ENCODE measurements at places on chromosomes 6 and 20.

- no peak overlapping the region for H3K4me3 ChIP-seq
- no peak for DNase-seq
- no peak overlapping the region for H3K27ac ChIP-seq
- no peaks in the 10 kb centered on the region for H3K4me1 ChIP-seq
- H3K27me3 ChIP-seq: no peaks in the 10 kb centered on the region
Observed at GRCh38 chr6:160667639-160668481, 3.8 kb upstream of the LPA start.

DNA sequence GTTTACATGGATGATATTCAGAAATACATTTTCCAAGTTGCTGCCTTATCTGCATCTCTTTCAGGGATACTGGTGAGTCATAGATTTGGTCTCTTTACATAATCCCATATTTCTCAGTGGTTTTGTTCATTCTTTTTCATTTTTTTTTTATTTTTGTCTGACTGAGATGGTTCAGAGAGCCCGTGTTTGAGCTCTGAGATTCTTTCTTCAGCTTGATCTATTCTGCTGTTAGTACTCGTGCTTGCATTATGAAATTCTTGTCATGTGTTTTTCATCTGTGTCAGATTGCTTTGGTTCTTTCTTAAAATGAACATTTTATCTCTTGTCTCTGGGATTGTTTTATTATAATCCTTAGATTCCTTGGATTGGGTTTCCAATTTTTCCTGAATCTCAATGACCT lies 317.3 kb downstream of the DOK5 start:
- H3K36me3 ChIP-seq: no peaks in the 10 kb centered on the region
- DNase-seq: no peak
- no peaks in the 10 kb centered on the region for H3K4me1 ChIP-seq
- H3K27ac ChIP-seq: no peak overlapping the region
- no peaks in the 10 kb centered on the region for H3K27me3 ChIP-seq

DNA sequence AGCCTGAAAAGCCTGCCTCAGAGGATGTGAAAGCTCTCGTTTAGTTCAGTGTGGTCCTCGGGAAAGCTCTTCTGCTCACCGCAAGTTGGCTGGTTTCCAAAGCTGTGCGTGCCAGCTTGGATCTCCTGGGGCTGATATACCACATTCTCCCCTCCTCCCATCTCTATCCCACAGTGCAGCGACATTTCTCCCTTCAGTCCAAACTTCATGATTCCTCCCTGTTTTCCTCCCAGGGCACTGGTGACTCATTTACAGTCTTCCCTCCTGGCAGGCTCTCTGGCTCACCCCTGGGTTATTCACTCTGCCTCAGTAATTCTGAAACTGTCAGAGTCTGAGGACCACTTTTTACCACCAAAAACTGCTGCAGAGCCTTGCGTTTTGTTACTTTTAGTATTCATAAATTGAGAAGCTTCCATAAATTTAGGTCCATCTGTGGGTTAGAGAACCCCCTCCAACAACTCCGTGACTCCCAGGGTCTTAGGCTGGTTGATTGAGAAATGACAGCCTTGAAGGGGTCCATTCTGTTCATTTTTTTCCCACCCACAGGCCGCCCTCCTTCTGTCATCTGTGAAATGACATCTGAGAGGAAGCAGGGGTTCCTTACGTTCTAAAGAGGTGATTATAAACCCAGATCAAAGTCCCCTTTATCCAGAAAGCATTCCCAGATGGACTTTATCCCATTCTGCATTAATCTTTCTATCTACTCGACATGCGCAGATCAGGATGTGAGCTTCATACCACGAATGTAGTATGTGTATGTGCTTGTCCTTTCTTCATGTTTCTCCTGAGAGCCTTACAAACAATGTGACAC lies 6.1 kb downstream of the TRIM10 start:
- no peak for DNase-seq
- no peaks in the 10 kb centered on the region for H3K27me3 ChIP-seq
- H3K27ac ChIP-seq: no peak overlapping the region
- no peak overlapping the region for H3K4me3 ChIP-seq
- H3K4me1 ChIP-seq: peaks cover 10% of the 10 kb centered on the region

GRCh38 chr6:13741365-13741764 lies 29.7 kb upstream of the RANBP9 start:
- H3K4me3 ChIP-seq: no peak overlapping the region
- no peaks in the 10 kb centered on the region for H3K4me1 ChIP-seq
- DNase-seq: no peak

DNA sequence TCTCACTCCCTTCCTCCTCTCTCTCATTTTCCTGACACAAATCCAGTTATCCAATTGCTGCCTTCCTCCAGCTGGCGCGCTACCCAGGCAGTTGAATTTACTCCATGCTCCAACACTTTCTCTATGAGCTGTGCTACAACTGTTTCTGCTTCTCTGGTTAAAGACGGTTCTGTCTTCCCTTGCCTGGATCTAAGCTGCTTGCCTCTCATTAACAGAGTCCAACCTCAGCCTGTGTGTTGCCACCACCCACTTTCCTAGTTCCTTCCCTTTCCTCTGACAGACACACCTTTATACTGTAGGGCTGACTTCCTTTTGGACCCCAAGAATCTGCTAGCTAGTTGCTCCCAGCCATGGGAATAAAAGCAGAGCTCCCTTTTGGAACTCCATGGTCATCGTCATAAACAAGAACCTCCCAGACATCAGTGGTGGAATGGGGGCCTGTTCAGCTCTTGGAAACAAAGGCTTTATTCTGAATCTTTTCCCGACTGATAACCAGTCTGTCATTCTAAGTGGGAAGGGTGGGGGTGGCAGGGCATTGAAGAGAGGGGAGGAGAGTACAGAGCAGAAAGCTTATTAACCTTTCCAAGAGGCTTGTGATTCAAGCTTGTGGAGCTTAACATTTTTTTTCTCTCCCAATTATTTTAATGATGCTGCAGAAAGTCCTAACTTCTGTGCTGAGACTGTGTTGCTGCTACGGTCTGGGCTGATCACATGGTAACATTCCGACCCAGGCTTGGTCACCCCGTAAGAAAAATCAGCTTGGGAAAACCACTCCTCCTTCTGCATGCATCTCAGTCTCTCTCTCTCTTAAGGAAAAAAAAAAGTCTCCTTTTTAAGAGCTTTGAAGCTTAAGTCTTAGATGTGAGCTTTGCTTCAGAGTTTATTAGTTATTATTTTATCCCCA lies 31.3 kb upstream of the BMP2 start:
- H3K27ac ChIP-seq: peak overlapping the region; percentile 51
- H3K27me3 ChIP-seq: no peaks in the 10 kb centered on the region
- no peak for DNase-seq
- H3K4me3 ChIP-seq: no peak overlapping the region
- peaks cover 13% of the 10 kb centered on the region for H3K4me1 ChIP-seq

GRCh38 chr6:170369403-170369802 lies 62.8 kb downstream of the FAM120B start:
- H3K4me3 ChIP-seq: no peak overlapping the region
- no peak for DNase-seq
- peaks cover 22% of the 10 kb centered on the region for H3K36me3 ChIP-seq
- peaks cover 23% of the 10 kb centered on the region for H3K4me1 ChIP-seq
- no peaks in the 10 kb centered on the region for H3K27me3 ChIP-seq

DNA sequence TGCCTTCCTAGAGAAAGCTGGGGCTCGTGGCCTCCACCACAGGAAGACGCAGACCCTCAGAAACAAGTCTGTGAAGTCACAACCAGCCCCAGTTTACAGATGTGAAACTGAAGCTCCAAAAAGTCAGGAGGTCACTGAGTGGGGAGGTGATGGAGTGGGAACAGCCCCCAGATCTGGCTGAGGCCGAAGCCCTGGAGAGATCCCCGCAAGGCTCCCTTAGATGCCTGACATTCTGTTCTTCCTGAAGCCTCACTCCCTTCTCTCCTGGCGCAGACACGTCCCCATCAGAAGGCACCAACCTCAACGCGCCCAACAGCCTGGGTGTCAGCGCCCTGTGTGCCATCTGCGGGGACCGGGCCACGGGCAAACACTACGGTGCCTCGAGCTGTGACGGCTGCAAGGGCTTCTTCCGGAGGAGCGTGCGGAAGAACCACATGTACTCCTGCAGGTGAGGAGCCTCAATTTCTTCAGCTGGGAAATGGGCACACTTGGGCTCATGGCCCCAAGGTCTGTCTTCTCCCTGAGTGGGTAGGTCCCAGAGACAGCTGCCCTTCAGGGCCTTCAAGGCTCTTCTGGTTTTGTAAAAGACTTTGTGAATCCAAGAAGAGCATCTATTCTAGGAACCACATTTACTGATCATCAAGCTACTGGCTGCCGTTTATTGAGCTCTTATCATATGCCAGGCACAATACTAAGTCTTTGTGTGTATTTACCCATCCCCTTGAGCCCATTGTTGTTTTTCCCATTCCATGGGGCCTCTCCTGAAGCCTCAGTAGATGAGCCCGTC lies 50.5 kb downstream of the HNF4A start:
- H3K36me3 ChIP-seq: no peaks in the 10 kb centered on the region
- no peak for DNase-seq
- no peak overlapping the region for H3K27ac ChIP-seq
- H3K4me3 ChIP-seq: no peak overlapping the region

GRCh38 chr6:121691126-121691551 lies 255.7 kb downstream of the GJA1 start:
- no peak for DNase-seq
- peaks cover 7% of the 10 kb centered on the region for H3K4me1 ChIP-seq
- no peaks in the 10 kb centered on the region for H3K27me3 ChIP-seq
- H3K27ac ChIP-seq: no peak overlapping the region

GRCh38 chr20:21713901-21714296 lies 8.4 kb downstream of the PAX1 start:
- no peak overlapping the region for H3K4me3 ChIP-seq
- H3K27ac ChIP-seq: no peak overlapping the region
- H3K27me3 ChIP-seq: peaks cover 8% of the 10 kb centered on the region
- no peaks in the 10 kb centered on the region for H3K4me1 ChIP-seq
- DNase-seq: no peak

GRCh38 chr6:36576578-36576977 lies 17.6 kb upstream of the SRSF3 start:
- no peaks in the 10 kb centered on the region for H3K27me3 ChIP-seq
- no peak overlapping the region for H3K27ac ChIP-seq

GRCh38 chr6:112330071-112330878 lies 16.9 kb upstream of the RFPL4B start:
- DNase-seq: no peak
- H3K27ac ChIP-seq: peak overlapping the region; percentile 5
- no peak overlapping the region for H3K4me3 ChIP-seq
- H3K36me3 ChIP-seq: no peaks in the 10 kb centered on the region
- no peaks in the 10 kb centered on the region for H3K27me3 ChIP-seq
- H3K4me1 ChIP-seq: peaks cover 14% of the 10 kb centered on the region

GRCh38 chr20:45136911-45137310 lies 12.6 kb upstream of the WFDC12 start:
- no peak overlapping the region for H3K4me3 ChIP-seq
- no peak overlapping the region for H3K27ac ChIP-seq
- no peak for DNase-seq
- H3K36me3 ChIP-seq: no peaks in the 10 kb centered on the region

- no peak overlapping the region for H3K4me3 ChIP-seq
- no peaks in the 10 kb centered on the region for H3K27me3 ChIP-seq
- no peaks in the 10 kb centered on the region for H3K4me1 ChIP-seq
Observed at GRCh38 chr20:42553374-42553773, 636.3 kb downstream of the PTPRT start.

DNA sequence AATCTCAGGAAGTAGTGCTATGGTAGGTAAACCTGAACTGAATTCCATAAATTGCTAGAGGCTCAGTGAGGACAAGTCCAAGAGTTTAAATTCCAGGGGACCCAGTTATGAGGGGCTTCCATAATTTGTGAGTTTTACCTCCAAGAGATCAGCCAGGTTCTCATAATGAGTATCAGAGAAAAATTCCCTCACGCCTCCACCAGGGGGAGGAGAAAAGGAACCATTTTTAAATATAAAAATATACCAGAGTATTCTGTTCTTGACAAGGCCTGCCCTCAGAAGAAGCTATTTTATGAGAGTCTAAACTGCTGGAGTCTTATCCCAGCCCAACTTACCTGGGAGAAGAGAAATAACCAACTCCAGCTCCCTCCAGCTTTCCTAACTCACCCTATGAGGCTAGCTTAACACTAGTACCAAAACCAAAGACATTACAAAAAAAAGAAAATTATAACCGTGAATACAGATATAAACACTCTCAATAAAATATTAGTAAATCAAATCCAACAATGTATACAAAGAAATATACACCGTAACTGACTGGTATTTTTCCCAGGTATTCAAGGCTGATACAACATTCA lies 158.7 kb downstream of the TFAP2A start:
- DNase-seq: no peak
- H3K36me3 ChIP-seq: no peaks in the 10 kb centered on the region
- no peaks in the 10 kb centered on the region for H3K4me1 ChIP-seq
- no peak overlapping the region for H3K27ac ChIP-seq
- no peaks in the 10 kb centered on the region for H3K27me3 ChIP-seq

GRCh38 chr20:49403012-49403411 lies 79.5 kb downstream of the KCNB1 start:
- peaks cover 27% of the 10 kb centered on the region for H3K4me1 ChIP-seq
- H3K36me3 ChIP-seq: no peaks in the 10 kb centered on the region
- no peak for DNase-seq
- no peaks in the 10 kb centered on the region for H3K27me3 ChIP-seq
- H3K4me3 ChIP-seq: no peak overlapping the region
- no peak overlapping the region for H3K27ac ChIP-seq

GRCh38 chr6:48917233-48917632 lies 545.8 kb downstream of the MMUT start:
- H3K36me3 ChIP-seq: no peaks in the 10 kb centered on the region
- H3K27ac ChIP-seq: no peak overlapping the region
- no peaks in the 10 kb centered on the region for H3K27me3 ChIP-seq
- H3K4me1 ChIP-seq: no peaks in the 10 kb centered on the region
- DNase-seq: no peak

DNA sequence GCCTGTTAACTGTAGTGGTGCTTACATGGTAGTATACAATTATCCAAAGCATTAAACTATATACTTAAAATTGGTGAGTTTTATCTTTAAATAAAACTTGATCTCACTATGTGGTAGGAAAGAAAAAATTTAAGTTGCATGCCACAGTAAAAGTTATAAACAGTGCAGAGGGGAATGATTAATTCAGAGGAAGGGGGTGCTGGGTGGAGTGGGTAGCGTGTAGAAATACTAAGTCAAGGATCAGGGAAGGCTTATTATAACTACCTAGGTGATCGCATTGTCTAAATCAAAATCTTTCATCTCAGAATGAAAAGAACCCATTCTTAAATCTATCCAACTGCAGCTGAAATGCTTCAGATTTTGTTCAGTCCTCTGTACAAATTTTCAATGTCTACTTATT lies 428.3 kb downstream of the ADGRB3 start:
- H3K27me3 ChIP-seq: no peaks in the 10 kb centered on the region
- no peaks in the 10 kb centered on the region for H3K36me3 ChIP-seq
- H3K4me1 ChIP-seq: no peaks in the 10 kb centered on the region
- H3K27ac ChIP-seq: no peak overlapping the region
- no peak overlapping the region for H3K4me3 ChIP-seq

DNA sequence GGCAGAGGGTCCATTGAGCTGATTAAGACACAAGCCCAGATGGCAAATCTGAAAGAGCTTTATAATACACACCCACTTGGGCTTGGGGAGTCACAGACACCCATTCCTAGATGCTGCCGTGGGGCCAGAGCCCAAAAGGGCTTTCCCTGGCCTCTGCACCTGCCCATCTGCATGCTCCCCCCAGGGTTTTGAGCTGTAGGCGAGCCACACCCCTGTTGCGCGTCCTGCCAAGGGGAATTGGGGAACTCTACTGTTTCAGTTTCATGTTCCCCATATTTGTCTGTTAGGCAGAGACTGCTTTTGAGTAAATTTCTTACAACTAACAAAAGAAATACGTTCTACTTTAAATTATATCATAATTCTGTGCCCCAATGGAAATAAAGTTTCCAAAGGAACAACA lies 52.9 kb upstream of the FNDC1 start:
- no peak overlapping the region for H3K4me3 ChIP-seq
- DNase-seq: no peak
- H3K27me3 ChIP-seq: no peaks in the 10 kb centered on the region
- H3K36me3 ChIP-seq: no peaks in the 10 kb centered on the region
- peak overlapping the region; percentile 66 for H3K27ac ChIP-seq
- H3K4me1 ChIP-seq: peaks cover 13% of the 10 kb centered on the region

Data from right atrium auricular region (tissue), 2 donors.